ENCODE measurements at places on chromosomes 2 and 18.

DNA sequence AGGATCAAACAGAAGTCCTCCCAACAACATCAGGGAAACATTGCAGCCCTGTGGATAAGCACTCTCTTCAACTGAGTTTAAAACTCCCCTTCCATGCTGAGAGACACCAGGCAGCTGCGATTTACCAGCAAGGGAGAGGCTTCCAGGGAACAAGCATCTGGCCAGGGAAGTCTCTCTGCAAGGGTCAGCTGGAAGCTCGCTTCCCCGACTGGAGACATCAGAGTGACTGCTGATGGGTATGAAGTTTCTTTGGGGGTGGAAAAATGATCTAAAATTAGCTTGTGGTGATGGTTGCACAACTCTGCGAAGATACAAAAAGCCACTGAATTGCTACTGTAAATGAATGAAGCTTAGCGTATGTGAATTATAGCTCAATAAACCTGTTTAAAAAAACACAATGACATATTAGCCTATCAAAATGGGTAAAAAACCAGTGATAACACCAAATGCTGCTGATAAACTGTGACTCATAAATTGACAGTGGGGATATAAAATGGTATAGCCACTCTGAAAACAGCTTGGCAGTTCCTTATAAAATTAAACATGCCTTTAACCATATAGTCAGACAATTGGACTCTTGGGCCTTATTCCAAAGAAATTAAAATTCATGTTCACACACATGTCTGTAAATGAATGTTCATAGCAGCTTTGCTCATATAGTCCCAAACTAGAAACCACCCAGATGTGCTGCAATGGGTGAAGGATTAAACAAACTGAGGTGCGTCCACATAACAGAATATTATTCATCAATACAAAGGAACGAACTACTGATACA is 1082.0 kb downstream of the SOCS6 start:
- no peak for DNase-seq

GRCh38 chr18:3305354-3305762 is 43.4 kb downstream of the MYL12B start:
- peak; percentile 0 for DNase-seq

DNA sequence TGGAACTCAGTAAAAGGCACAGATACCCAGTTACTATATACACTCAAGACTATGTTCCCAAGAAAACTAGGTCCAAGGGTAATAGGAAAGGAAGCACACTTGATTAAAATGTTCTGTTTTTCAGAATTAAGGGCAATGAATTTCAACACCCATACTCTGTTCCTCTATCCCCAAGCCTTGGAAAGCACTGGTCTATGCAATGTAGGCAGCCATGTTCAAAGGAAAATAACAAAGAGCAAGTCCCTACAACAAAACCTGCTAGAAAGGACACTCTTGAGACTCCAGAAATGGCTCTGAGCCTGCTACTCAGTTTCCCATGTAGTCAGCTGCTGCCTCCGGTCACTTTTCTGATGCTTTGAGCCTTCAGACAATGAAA is 6.8 kb downstream of the CYB5A start:
- no peak for DNase-seq

DNA sequence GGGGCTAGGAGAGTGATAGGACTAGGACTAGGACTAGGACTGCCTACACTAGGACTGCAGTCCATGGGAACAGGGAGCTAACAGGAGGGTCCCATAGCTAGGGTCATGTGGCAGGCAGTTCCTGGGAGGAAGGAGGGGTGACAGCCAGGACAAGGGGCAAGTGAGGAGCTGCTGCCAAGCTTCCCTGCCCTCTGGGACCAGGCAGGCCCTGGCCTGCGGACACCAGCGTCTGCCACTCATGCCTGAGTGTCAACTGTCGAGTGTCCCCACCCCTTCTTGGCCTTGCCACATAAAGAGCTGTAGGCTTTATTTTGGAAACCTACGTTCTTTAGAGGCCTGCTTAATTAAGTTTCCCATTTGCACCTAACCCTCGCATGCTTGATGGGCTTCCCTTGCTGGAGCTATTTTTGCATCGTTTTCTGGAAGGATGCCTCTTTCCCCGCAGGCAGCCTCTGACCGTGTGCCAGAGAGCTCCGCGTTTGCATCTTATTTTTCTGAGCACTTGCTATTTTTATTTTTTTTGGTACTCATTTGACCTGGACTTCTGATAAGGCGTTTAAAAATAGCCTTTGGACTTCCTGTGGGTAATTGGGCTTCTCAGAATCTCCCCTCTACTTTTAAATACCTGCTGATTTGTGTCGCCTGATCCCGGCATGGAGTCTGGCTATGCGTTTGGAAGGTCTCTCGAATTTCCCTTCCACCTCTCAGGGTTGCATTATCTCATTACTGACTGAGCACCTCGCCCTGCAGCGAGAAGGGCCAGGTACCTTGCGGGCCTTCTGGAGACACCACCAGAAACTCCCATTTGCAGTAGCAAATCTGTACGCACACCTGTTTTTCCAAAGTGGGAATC is 66.4 kb downstream of the SH3RF3 start:
- DNase-seq: no peak

DNA sequence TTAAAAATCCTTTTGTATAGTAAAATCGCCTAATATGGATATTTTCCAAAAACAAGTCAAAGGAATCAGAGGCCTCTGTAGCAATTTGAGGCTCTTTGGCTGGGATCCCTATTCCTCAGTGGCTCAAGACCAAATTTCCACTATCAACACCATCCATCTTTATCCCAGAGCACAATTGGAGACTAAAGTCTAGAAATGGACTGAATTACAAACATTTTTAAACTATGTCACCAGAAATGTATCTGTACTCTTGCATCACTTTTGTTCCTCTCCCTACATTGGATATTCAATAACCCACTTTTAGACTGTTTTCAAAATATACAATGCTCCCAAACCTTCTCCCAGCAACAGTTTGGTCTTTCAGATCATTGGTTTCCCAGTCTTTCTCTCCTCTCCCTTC is 140.4 kb upstream of the KLHL29 start:
- no peak for DNase-seq

DNA sequence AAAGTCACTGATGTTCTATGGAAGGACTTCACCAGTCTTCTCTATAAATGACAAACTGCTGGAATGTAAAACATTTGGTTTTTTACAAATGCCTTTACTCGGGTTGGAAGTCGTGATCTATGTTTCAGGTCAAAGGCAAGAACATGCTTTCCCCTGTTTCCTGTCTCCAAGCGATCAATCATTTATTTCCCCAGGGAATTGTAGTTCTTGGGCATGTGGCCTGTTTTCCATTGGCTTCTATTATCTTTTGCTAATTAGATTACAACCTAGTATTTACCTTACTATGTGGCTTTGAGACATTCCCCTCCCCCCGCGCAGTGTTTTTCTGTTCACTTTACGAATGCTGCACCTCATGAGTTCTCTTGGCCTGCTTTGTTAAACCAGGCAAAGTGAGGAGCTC is 684.2 kb downstream of the EPHA4 start:
- no peak for DNase-seq

DNA sequence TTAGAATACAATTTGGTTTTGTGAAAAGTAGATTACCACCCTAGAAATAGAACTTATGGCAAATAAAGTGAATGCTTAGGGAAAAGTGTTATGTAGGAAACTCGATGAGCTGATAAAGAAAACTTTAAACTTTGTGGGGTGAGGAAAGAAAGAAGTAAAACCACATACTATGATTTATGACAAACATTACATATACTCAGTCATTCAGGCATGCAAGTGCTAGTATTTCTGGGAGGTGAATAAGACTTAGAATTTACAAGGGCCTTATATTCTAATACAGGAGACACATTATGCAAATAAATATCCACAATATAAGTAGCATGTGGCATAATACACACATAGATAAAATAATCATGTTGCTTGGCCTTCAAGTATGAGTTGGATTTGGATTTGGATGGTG is 618.1 kb downstream of the XIRP2 start:
- DNase-seq: no peak

- DNase-seq: no peak
Measured at GRCh38 chr2:26705126-26705525, 12.6 kb downstream of the KCNK3 start.

GRCh38 chr2:160091381-160091780 is 29.0 kb upstream of the PLA2R1 start:
- DNase-seq: no peak

- DNase-seq: no peak
Measured at GRCh38 chr2:58612973-58613372, 371.8 kb upstream of the FANCL start.

GRCh38 chr2:160730296-160730995 is 236.8 kb upstream of the RBMS1 start:
- no peak for DNase-seq

GRCh38 chr2:226790431-226790830 is 9.2 kb downstream of the IRS1 start:
- no peak for DNase-seq
